ENCODE measurements at places on chromosomes 4 and X. TPM values are rescaled to one million over a fixed set of nuclear protein-coding genes. Genes with fewer than 3 reads are reported as not detected.

- H3K27me3 ChIP-seq = peaks cover 39% of the 10 kb centered on the region
- H3K4me3 ChIP-seq = no peak overlapping the region
- H3K36me3 ChIP-seq = no peaks in the 10 kb centered on the region
Observed at GRCh38 chrX:107522901-107523300, 73.4 kb downstream of the FRMPD3 start.

Gene SLC49A3
- 2.9 TPM for total RNA-seq

Gene AREG
- 0.09 TPM for total RNA-seq

Gene ATG4A
- total RNA-seq = 17.3 TPM
